Activated naive CD8-positive, alpha-beta T cell treated with anti-CD3 and anti-CD28 coated beads for 36 hours (primary cell): ENCODE measurements at places on chromosomes 3 and 15. TPM values are rescaled to one million over a fixed set of nuclear protein-coding genes. Genes with fewer than 3 reads are reported as not detected.

SH3BP5 gene
- 2.4 TPM for total RNA-seq

MKRN2OS gene
- total RNA-seq = not detected

GRCh38 chr3:114974387-114974786 lies 172.7 kb downstream of the ZBTB20 start:
- no peak for DNase-seq

- DNase-seq = no peak
These were observed 47.9 kb downstream of the ATP13A5 start for GRCh38 chr3:193330555-193331204.

GRCh38 chr3:64354956-64355355 lies 129.7 kb upstream of the PRICKLE2 start:
- no peak for DNase-seq

GRCh38 chr3:10242182-10243065 lies 5.8 kb upstream of the TATDN2 start:
- DNase-seq = peak; percentile 83

DNA sequence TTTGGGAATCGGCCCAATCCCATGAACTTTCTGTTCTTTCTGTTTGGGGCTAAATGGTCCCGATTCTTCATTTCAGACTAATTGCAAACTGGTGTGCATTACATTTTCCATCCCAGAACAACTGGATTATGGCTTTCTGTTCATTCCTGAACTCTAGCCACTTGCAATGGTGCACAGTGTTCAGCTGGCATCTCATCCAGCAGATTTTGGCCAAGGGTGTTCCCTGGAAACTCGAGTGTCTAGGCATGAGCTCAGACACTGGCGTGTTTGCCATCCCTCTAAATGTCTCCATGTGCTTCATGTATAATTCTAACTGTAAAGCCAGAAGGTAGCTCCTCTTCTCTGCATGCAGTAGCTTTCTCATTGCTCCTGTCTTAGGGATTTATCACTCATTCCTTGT lies 97.1 kb upstream of the MYZAP start:
- DNase-seq = no peak

DNA sequence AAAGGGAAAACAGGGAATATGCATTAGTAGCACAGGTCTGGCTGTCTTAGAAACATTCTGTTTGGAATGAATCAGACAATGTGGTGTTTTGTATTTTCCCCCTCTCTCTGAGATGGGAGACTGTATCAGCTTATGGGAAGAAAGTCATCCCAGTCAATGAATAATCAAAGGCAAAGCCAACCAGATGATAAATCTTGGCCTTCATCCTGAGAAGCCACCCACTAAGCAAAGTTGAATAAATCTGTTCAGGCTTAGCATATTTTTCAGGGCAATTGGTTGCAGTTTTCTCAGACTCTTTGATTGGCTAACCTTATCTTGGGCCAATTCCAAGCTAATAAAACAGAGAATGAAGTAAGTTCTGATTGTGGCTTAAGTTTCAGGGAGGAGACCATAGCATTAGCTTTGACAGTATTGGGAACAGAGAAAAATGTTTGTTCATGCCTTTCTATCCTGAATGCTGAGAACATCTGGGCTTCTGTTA lies 63.6 kb upstream of the ARL8B start:
- DNase-seq = no peak
